ENCODE measurements at places on chromosomes 12 and 14.

DNA sequence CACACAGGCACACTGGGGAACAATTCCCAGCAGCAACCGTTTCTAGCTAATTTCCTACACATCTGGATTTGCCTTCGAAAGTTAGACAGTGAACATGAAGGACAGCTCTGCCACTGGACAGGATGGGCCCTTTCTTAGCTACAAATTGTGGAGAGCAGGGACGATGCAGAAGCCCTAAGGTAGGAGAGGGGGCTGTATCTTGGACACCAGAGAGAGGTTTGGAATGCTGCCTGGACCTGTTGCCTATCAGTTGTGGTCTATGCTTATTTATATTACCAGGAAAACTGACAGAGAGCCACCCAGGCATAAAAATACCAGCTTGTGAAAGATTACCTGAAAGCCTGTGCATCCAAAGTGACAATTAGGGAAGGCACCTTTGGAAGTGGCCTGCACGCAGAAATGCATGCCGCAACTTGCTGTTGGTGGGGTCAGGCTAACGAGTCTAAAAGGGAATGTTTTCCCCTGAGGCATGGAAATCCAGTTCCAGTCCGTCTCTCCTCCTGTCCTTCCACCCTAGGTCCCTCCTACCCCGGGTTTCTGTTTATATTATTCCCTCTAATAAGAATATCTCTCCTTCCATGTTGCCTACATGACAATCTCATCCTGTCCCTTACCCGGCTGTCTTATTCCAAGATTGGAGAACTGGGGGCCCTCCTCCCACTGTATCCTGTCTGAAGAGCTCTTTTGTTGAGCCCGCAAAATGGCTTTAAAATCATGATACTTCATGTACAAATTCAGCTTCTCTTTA lies 60.2 kb downstream of the MDM2 start:
- no peak for DNase-seq

- peak; percentile 6 for DNase-seq
Observed at GRCh38 chr14:81256289-81256960, 35.7 kb upstream of the GTF2A1 start.

DNA sequence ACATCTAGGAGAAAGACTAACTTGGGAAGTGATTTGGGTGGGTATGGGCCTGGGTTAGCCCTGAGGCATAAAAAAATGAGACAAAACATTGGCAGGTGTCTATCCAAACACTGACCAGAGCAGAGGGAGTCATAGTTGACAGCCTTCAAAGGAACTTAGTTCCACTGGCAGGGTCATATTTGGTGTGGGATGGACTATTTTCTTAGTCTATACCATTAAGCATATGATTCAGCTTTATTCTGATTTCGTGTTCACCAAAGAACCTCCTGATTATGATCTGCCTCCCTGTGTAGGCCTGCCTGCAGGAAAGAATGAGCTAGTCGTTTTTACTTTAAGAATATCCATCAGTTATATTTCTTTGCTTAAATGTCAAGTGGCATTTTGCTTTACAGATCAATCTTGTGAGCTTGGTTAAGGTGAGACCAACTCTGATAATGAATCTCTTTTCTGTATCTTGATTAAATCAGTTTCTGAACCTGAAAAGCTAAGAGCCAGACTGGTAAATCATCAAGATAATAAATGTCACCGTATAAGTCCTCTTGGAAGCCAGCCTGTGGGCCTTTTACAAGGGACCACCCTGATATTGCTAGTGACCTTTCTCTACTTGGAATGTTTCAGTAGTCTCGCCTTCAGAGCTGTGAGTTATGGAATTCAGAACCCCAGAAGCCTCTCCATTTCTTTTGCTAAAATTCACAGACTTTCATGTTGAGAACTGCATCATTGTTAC lies 182.9 kb downstream of the MON2 start:
- no peak for DNase-seq

- no peak for DNase-seq
Observed at GRCh38 chr12:54357506-54358190, 6.6 kb downstream of the GPR84 start.

- no peak for DNase-seq
Observed at GRCh38 chr12:17818931-17819330, 271.1 kb downstream of the RERGL start.

GRCh38 chr14:104219731-104220214 lies 81.4 kb downstream of the KIF26A start:
- DNase-seq: no peak

- DNase-seq: peak; percentile 19
Observed at GRCh38 chr12:42585841-42586216, 3.7 kb downstream of the PRICKLE1 start.

DNA sequence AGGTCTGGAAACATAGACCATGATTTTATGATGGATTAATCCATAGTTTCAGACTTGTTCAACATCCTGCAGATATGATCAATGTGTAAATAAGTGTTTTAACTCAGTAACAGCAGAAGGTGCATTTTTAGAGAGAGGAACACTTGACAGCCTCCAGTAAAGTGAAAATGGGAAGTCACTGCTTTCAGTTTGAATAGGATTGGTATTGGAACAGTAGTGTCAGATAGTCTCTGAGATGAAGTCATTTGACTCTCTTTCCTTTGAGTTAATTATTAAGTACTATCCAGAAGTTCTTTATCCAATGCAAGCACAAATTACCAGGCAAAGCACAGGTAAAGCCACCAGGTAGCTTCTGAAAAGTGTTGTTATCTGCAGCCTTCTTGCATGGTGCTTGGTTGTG lies 14.5 kb upstream of the NAV3 start:
- DNase-seq: no peak

GRCh38 chr14:24198814-24199524 lies 3.7 kb upstream of the TM9SF1 start:
- DNase-seq: no peak

DNA sequence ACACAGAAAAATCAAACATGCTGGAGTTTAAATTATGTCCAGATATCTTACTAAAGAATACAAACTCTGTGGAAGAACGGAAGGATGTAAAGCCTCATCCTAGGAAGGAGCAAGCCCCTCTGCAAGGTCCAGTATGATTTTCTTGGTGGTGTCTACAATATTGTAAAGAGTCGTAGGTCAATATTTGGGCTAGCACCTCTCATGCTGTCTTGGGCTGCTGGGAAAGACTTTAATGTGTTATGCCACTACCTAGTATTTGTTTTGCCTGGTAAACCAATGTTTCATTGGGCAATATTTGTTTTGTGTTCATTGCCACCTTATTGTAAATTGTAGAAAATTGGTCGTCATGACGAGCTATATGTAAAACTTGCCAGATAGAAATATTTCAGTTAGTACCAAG lies 26.6 kb downstream of the RESF1 start:
- no peak for DNase-seq

GRCh38 chr12:62523619-62524018 lies 57.0 kb downstream of the MON2 start:
- DNase-seq: no peak

DNA sequence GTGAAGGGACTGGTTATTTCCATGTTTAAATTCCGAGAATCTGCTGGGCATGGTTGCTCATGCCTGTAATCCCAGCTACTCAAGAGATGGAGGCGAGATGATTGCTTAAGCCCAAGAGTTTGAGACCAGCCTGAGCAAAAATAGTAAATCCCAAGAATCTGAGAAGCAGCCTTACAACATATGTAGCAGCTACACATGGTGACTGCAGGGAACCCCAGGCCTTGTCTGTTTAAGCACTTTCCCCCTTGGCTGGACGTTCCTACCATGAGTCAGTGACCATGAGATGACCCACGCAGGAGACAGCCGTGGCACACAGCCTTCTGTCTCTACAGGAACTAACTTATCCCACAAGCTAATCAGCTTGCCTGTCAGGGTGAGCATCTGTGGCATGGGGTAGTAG lies 5.5 kb upstream of the SLC24A4 start:
- DNase-seq: peak; percentile 27

DNA sequence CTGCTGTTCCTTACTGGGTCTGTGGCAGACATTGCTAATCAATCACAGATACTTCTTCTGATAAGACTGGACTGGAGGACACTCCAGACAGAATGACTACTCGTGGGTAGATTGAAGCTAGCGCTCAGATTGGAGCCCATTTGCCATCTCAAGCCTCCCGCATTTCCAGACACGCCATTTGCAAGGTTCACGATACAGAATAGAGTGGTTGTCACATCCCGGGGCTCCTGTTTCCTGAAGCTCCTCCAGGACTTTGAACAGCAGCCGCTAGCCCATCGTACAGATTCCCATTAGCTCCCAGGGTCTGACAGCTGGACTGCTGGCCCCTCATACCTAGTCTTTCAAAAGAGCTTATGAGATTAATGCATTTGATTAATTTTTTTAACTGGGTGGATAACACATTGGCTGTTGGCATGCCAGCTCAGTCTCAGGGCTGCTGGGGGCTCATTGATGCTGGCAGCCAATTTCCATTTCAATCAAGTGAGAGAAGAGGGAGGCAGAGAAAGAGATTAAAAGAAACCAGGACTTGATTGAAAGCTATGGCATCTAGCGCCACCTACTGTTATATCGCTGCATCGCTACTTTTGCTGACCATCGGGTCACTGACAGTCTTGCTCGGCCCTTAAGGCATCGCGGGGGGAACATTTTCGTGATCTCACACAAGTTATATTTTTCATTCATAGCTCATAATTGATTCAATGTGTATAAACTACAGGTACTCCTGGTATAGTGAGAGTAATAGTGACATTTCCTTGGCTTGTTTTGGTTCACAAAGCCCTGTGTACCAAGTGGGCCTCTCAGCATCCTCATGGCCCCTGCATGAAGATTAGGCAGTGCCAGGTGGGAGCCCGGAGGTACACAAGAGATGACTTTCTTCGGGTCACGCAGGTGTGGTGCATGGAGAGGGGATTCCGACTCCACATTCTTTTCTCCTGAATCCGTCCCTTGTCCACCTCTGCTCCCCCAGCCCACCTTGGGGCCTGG lies 78.6 kb downstream of the CCDC60 start:
- peak; percentile 81 for DNase-seq

GRCh38 chr12:13024531-13024916 lies 19.7 kb upstream of the FAM234B start:
- DNase-seq: no peak

DNA sequence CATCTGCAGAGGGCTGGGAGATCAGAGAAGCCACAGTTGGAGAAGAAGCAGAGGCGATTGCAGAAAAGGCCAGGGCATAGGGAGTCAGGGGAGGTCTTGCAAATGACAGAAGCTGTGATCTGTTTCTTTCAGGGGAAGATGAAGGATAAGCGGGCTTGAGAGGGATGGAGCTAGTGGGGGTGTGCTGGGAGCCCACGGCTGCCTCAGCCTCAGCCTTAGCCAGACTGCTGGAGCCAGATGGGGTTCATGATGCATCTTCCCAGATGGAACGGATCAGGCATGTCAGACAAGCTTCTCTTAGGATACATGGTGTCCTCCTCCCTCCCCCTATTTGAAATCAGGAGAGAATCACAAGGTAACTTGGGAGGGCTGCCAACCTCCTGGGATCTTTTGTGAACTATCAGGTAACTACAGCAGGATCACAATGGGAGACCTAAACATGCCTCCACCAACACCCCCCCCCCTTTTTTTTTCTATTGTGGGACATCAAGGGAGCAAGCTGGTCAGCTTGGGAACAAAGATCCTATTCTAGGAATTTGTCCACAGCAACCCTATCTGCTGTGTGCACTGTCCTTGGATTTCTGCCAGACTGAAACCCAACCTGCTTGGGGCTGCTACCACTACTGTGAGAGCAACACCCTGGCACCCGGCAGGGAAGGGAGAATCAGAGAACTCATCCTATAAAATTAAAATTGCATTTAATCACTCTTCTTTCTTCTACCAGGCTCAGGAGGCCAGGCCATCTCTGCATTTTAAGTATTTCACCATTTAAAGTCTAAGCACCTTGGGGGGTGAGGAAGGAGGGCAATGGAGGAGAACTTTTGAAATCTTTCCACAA lies 10.7 kb upstream of the ATP2A2 start:
- DNase-seq: no peak

DNA sequence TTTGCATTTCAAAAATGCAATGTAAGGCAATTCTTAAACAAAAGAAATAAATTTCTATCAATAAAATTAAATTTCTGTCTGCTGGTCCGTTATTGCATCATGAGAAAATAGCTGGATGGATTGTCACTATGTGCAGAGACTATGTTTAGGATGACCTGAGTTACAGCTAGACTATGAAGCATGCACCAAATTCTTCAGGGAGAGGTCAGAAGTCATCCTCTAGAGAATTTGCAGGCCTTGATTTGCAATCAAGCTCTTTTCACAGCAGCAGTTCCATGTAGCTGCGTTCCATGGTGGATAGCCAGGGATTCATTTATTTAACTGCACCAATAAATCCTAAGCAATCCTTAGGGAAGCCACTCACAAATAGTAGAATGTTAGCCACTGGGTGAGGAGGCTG lies 253.7 kb downstream of the MSRB3 start:
- DNase-seq: no peak

- no peak for DNase-seq
Observed at GRCh38 chr12:132345561-132346200, 16.3 kb upstream of the GALNT9 start.

- no peak for DNase-seq
Observed at GRCh38 chr14:83632375-83632774, 1897.6 kb upstream of the FLRT2 start.

GRCh38 chr12:10393291-10393690 lies 3.5 kb upstream of the KLRK1 start:
- no peak for DNase-seq

- no peak for DNase-seq
Observed at GRCh38 chr12:105748806-105749600, 389.8 kb downstream of the NUAK1 start.

GRCh38 chr14:104232070-104232484 lies 93.7 kb downstream of the KIF26A start:
- DNase-seq: no peak

- peak; percentile 30 for DNase-seq
Observed at GRCh38 chr14:96297000-96297399, 41.0 kb downstream of the BDKRB1 start.

GRCh38 chr12:50750366-50750765 lies 13.5 kb upstream of the ATF1 start:
- DNase-seq: no peak

DNA sequence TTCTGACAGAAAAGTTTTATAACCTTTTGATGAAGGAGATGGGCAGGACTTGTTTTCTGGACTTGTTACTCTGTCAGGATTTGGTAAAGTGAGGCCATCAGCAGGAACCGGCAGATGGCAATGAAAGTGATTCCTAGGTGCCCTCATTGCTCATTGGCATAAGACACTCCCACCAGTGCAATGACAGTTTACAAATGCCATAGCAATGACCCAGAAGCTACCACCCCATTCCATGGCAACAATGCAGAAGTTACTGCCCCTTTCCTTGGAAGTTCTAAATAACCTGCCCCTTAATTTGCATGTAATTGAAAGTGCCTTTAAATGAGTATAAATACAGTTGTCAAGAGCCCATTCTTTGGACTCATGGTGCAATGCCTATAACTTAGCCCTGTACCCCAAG lies 222.6 kb downstream of the CEP128 start:
- DNase-seq: no peak

GRCh38 chr12:38720661-38721060 lies 184.7 kb downstream of the CPNE8 start:
- no peak for DNase-seq

GRCh38 chr12:26014085-26014484 lies 55.6 kb downstream of the RASSF8 start:
- no peak for DNase-seq
